NCI-H1092 treated with DMSO at 0.1 percent for 48 hours (cell line): ENCODE measurements at places on chromosomes 16 and 17.

- DNase-seq = peak; percentile 58
These were observed 869 bp downstream of the ZNF48 start for GRCh38 chr16:30395992-30396585.

GRCh38 chr16:48001324-48001895 lies 154.4 kb downstream of the ABCC12 start:
- no peak for DNase-seq

DNA sequence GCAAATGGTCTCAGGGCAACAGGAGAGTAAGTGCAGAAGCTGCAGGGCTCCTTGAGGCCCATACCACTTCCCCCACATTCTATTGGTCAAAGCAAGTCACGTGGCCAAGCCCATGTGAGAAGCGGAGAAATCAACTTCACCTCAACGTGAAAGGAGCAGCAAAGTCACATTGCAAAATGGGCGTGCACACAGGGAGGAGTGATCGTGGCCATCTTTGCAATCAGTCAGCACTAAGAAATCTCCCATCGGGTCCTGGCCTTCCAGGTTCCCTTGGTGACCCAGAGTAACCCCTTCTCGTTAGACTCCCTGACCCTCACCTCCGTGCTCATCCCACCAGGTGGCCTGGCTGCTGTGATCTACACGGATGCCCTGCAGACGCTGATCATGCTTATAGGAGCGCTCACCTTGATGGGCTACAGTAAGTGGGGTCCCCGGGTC lies 38.0 kb downstream of the SLC5A11 start:
- DNase-seq = no peak

DNA sequence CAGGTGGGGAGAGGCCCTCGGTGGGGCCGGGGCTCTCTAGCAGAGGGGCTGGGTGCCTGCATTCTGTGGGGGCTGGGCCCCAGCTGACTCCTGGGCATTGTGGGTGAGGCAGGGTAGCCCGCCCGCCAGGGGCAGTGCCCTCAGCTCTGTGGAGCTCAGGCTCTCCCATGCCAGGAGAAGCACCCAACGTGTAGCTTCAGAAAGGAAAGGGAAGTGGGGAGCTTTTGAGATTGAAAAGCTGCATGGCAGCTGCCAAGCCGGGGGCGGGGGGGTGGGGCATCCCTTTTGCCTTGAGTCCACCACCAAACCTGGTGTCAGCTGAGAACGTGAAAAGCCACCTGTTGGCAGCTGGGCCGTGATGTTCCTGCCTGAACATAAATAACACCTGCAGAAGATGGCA lies 192.1 kb upstream of the CIBAR2 start:
- DNase-seq = no peak

DNA sequence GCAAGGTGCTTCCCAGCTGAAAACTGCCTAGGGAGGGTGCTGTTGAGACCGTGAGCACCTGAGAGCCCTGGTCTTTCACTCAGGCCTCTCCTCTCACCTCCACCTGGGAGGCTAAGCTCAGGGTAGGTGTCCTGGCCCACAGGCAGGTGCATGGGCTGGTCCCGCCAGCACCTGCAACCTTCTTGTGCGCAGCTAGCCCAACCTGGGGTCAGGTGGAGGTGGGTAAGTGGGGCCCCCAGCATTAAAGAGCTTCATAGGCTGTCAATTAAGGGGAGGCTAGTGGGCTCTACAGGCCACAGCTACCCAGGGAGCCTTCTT lies 8.7 kb downstream of the ADCY7 start:
- DNase-seq = no peak

- no peak for DNase-seq
These were observed 45.5 kb upstream of the RBBP6 start for GRCh38 chr16:24493821-24494220.

DNA sequence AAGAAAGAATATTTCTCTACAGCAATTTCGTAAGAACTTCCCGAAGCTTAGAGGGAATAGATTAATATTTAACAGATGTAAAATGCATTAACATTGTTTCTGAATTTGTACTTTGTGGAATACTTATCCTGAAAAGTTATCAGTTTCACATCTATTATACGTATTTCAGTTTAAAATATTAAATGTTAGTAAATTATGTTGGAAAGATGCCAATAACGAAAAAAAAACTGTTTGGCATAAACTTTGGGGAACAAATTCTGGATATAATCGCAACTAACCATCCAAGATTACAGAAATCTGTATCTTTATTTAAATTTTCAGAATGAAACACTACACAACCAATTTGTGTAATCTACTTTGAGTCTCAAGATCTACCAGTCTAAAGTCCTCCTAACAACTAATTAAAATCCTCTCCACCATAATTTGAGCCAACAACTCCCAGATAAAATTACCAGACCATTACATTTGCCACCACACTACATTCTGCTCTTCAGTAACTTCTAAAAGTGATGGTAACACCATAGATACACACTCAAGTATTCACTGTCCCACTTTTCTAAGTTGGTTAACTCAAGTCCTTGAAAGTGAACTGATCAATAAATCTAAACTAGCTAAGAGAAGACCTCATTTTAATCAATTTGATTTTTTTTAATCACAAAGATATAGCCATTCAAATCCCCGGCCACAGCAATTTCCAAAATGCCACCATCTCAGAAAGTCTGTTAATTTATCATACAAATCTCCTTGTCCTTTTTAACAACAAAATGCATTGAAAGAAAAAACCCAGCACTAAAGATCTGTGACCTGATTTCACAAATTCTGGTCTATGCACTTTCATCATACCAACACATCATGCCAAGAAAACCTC lies 2.0 kb downstream of the SIAH1 start:
- DNase-seq = no peak
